ENCODE measurements at places on chromosomes 4 and X. TPM values are rescaled to one million over a fixed set of nuclear protein-coding genes. Genes with fewer than 3 reads are reported as not detected.
A peak's percentile ranks its signal among the peaks of the same experiment; 100 is the strongest.

DNA sequence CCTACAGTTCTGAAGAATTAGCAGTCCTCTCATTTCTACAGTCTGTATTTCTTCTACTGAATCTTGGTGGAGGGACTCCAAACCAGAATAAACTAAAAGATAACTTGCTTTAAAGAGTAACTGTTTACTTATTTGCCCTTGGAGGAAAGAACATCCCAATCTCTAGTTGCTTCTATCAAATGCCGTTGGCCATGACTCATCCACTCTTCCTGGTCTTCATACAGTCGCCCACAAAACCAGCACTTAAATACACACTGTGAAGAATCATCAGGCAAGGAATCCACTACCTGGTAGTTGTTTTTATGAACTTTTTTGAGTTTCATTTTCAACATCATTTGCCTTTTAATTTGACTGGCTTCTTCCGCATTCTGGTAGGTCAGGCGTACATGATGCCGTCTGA, 14.2 kb downstream of the ZNF518B start:
- DNase-seq: no peak

Gene MYL5
- total RNA-seq: 8.5 TPM

DNA sequence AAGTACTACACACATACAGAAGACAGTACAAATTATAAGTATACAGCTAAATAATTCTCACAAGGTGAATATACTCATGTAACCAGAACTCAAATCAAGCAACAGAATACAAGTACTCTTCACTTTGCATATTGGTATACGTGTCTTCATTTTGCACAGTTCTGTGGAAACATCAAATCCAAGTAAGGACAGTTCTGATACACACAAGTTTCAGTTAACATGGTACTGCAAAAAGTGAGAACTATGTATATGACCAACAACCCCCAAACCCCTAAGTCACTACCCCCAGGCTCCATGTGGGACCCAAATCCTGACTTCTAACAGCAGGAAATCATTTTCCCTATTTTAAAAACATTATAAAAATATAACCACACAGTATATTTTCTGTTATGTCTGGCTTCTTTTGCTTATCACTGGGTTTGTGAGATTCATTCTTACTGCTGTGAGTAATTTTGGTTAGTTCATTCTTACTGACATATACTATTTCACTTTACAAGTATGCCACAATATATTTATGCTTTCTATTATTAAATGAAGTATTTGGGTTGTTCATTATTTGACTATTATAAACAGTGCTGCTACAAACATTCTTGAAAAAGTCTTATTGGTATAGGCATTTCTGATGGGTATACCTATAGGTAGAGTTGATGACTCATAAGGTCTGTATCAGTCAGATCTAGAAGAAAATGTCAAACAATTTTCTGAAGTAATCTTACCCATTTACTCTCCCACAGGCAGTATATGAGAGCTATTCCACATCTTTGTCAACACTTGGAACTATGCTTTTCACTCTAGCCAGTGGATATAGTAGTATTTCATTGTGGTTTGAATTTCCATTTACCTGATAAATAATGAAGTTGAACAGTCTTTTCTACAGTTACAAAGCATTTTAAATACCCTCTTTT, 47.0 kb downstream of the SCLT1 start:
- DNase-seq: no peak

Gene CT55
- total RNA-seq: not detected

Gene ADRA2C
- total RNA-seq: 3.4 TPM

DNA sequence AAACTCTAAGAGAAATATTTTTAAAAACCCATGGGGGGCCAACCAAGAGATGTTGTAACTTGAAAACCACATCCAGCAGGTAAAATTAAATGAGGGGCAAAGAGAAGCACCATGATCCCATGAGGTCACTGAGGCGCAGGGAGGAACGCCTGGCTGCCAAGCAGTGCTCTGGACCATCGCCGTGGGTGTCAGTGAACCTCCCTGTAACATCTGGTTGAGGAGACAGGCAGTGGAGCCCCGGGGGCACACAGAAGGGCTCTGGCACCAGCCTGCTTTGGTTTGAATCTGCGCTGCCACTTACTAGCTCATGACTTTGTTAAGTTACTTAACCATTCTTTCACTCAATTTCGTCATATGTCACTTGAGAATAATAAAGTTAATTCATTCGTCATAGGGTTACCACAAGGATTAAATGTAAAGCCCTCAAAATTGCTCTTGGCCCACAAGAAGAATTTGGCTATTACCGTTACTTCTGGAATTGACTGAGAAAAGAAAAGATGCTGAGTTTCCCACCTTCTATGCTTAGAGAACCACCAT, 41.6 kb upstream of the SLC25A4 start:
- DNase-seq: no peak

- DNase-seq: no peak
Measured at GRCh38 chrX:16208601-16209000, 41.3 kb downstream of the MAGEB17 start.

- DNase-seq: no peak
Measured at GRCh38 chrX:5415738-5416137, 812.9 kb downstream of the NLGN4X start.

DNA sequence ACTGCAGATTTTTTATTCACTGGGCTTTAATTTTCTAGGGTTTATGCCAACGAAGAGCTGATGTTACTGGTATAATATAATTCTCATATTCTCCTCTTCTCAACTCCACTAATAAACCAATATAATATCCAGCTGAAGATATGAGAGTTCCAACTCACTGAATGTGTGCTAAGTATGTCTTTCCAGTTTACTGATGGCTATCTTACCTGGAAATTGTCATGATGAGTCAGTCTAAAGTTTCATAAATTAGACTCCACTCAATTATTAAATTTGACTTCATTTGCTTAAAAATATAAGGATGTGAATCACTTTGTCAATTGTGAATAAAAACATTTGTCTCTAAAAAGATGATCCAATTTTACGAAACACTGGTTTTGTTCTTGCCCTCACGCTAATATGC, 28.4 kb downstream of the STBD1 start:
- DNase-seq: no peak

Gene TMEM35A
- not detected for total RNA-seq

DNA sequence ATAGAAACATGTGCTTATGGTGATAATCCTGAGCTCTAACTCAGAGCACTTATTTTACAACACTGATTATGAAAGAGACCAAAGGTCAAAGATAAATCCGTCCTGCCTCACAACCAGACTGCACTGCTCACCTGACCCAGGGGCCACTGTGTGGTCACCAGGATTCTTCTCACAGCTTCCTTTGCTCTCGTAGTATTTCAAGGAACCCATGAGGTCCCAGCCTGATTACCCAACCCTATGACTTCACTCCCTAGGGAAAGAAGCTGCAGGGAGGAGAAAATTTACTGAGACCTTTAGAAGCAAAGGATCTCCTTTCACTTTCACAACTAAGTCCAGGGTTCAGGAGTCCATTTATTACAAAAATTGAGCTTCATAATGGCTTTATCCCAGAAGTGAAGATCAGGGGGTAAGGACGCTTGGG, 9.6 kb downstream of the SLC25A5 start:
- peak; percentile 58 for DNase-seq

DNA sequence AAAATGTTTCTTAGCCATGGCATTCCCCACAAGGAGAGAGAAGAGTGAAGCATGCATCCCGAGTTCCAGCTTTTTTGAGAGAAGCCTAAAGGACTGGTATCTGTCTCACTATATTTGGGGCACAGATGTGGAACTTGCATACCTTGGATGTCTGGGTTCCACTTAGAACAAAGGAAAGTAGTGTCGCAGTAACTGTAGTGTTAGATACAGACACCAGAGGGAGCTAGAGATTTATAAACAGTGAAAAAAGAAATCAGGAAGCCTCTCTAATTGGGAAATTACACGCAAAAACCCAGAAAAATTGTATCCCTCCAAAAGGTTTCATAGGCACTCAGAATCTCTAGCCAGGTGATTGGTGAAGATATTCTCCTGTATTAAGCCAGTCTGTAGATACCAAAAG, 34.4 kb downstream of the AGTR2 start:
- peak; percentile 14 for DNase-seq

DNA sequence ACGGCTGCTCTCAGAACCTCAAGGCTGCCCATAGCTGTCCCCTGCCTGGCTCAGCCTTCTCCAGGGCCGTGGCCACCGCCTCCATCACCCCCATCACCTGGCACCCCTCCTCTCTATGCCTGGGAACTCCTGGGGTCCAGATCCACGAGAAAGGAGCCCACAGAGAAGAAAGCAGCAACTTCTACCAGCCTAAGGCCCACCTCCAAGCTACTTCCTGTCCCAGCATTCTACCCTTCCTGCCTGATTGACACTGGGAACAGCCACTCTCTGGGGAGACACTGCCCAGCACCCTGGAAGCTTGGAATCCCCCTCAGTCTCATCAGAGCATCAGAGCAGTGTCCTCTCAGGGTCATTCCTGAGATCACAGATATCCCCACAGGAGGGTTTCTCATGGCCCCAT, 36.9 kb upstream of the PROM1 start:
- no peak for DNase-seq

DNA sequence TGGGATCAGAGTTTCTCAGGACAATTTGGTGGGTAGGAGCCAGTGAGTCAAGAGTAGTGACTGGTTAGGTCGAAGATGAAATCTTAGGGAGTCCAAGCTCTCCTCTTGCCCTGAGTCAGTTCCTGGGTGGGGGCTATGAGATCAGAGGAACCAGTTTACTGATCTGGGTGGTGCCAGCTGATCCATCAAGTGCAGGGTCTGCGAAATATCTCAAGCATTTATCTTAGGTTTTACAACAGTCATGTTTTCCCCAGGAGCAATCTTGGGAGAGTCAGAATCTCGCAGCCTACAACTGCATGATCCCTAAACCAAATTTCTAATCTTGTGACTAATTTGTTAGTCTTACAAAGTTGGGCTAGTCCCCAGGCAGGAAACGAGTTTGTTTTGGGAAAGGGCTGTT, 1833.2 kb upstream of the PCDH7 start:
- no peak for DNase-seq

Gene OFD1
- 57.0 TPM for total RNA-seq

DNA sequence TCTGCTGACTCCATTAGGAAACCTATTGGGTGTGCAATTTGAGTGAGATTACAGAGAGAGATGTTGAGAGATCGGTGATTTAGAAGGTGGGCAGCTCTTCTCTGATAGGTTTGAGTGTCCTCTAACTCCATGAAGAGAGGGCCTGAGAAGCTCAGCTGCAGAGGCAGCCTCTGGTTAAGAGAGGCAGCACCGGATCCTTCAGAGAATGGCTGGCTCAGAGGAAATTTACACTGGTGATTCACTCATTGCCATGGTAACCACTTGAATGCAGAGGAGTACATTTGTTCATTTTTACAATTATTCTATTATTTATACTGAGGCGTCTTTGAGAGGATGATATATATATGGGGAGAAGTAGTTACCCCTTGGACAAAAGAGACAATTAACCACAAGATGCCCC, 171.7 kb downstream of the PDGFRA start:
- peak; percentile 1 for DNase-seq

Gene SLC38A5
- 0.54 TPM for total RNA-seq

DNA sequence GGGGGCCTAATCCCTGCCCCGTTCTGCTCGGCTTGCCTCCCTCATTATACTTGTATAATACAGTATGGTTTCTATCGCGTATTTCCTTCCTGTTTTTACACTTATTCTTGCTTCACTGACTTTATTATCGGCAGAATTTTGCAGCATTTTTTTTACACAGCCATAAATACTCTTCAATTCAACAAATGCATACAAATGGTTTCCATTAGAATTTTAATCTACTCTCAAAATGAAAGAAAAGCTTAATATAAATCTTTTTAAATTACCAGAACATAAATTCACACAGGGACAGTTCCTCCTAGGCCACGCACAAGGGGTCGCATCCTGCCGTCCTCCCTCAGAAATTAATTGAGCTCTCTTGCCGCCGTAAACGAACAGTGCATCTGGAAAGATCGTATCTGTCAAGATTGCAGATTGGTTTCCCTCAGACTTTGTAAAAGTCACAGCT, 42.9 kb downstream of the DCTD start:
- no peak for DNase-seq

Gene CENPVL3
- not detected for total RNA-seq

GRCh38 chr4:64777286-64777685, 368.0 kb upstream of the TECRL start:
- no peak for DNase-seq

DNA sequence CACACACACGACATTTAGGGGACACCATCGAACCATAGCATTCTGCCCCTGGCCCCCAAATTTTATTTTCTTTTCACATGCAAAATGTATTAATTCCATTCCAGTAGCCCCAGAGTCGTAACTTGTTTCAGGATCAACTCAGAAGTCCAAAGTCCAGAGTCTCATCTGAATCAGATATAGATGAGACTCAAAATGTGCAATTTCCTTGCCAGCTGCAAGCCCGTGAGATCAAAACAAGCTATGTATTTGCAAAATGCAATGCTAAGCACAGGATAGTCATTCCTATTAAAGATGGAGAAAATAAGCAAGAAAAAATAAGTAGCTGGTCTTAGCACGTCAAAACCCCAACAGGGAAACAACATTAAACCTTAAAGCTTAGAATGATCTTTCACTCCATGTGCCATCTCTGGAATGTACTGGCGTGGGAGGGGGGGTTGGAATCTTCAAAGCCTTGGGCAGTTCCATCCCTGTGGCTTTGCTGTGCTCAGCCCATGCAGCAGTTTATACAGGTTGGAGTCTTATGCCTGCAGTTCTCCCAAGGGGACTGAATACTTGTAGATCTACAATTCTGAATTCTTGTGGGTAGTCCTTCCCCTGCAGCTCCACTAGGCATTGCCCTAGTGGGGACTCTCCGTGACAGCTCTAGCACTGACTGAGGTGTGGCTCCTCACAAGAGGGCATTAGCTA, 47.7 kb upstream of the SYTL5 start:
- DNase-seq: no peak

Gene SULT1E1
- 2.4 TPM for total RNA-seq

GRCh38 chr4:6688879-6689505, 4.7 kb upstream of the S100P start:
- peak; percentile 78 for DNase-seq

Gene RAB9B
- 1.5 TPM for total RNA-seq

GRCh38 chr4:16239086-16239485, 12.8 kb upstream of the TAPT1 start:
- DNase-seq: no peak

GRCh38 chr4:15198070-15198727, 195.9 kb downstream of the CPEB2 start:
- no peak for DNase-seq

DNA sequence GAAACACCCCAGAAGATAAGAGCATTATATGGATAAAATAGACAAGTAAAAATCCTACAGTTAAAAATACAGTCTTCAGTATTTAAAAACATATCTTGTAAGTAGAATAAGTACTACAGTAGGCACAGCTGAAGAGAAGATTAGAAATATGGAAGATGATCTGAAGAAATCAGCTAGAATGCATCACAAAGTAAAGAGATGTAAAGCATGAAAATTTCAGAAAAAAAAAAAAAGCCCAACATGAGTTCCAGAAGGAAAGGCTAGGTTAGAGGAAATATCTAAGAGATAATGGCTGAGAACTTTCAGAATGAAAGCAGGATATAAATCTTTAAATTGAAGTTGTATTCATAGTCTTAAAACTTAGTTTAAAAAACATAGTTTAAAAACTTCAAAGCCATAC, 21.0 kb downstream of the EPGN start:
- DNase-seq: no peak

- DNase-seq: no peak
Measured at GRCh38 chr4:85527815-85528214, 52.9 kb downstream of the ARHGAP24 start.

Measured in Calu3 (cell line).